ENCODE measurements at places on chromosomes 16 and 17.
A peak's percentile ranks its signal among the peaks of the same experiment; 100 is the strongest.

- DNase-seq = no peak
These were observed 1.6 kb downstream of the KCNG4 start for GRCh38 chr16:84237994-84238750.

DNA sequence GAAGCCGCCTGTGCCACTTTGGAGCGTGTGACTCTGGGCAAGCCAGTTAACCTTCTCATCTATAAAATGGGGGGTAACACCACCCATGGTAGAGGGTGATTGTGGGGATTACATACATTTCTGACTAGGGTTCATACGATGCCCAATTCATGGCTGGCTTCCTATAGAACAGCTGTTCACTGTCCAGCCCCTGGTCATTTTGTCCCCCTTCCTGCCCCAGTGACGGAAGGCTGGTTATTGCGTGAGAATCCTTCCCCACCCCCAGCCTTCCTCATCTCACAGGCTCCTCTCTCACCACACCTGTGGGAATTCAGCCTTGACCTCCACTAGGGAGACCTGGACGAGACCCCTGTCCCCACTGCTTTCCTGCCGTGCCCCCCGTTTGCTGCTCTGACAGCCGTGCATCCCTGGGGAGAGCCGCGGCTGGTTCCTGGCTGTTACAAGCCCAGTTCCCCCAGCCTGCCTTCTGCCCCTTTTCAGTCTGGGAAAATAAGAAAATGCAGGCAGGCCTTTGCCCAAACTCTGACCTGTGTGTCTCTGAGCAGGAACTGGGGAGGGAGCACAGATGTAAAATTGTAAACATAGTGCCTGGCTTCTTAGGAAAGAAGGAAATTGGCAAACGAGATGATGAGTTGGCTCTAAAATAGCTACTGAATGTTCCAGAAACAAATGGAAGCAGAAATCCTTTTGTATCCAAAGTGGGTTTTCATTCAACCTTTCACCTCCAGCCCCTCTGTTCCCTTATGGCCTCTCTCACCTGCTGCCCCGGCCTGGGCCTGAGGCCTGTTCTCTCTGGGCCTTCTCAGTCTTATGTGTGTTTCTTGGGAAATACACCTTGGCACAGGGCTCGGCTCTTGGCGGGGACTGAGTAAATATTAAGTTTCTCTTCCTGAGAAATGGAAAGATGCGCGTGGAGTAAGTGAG lies 67.3 kb downstream of the OR1D5 start:
- DNase-seq = no peak

- DNase-seq = no peak
These were observed 9.4 kb downstream of the KIAA0513 start for GRCh38 chr16:85037050-85037410.

- DNase-seq = no peak
These were observed 30.5 kb downstream of the GPT2 start for GRCh38 chr16:46914556-46915201.

GRCh38 chr16:17278988-17279387 lies 191.8 kb downstream of the XYLT1 start:
- DNase-seq = no peak

GRCh38 chr16:67425580-67425979 lies 5.3 kb upstream of the HSD11B2 start:
- no peak for DNase-seq

DNA sequence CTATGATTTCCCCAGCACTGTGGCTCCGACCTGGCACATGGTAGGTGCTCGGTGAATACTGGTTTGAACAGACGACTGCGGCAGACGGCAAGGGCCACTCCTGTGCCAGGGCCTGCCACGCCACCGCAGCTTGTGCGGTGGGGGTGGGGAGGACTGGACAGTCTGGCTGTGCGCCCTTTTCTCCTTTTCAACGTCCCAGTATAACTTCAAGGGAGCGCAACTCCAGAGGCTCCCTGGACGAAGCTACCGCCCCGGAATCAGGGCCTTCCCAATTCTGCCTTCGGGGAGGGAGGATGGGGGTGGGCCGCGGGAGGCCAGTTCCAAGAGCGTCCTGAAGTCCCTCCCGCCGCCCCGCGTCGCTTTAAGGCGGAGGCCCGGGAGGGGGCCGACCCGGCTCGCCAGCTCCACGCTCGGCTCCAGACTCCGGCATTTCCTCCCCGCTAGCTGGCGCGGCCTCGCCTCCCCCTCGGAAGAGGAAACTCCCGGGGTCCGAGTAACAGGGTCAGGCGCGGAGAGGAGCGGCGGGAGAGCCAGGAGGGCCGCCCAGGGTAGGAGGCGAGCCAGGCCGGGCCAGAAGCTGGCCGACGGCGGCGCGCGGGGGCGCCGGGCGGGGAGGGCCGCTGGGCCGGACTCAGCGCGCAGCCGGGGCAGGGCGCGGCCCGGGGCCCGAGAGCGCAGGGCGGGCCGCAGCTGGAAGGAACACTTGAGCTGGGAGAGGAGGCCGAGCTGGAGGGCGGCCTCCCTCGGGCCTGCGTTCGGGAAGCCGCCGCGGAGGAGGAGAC lies at the start of gene ITPRIPL2:
Gene ITPRIPL2 (plus strand): TSS at position 388 of the 782 bp plus-strand sequence. CDS start 498 bp downstream, outside the sequence.
- peak; percentile 89 for DNase-seq

- DNase-seq = no peak
These were observed 9.0 kb downstream of the SLC5A2 start for GRCh38 chr16:31491778-31492418.

DNA sequence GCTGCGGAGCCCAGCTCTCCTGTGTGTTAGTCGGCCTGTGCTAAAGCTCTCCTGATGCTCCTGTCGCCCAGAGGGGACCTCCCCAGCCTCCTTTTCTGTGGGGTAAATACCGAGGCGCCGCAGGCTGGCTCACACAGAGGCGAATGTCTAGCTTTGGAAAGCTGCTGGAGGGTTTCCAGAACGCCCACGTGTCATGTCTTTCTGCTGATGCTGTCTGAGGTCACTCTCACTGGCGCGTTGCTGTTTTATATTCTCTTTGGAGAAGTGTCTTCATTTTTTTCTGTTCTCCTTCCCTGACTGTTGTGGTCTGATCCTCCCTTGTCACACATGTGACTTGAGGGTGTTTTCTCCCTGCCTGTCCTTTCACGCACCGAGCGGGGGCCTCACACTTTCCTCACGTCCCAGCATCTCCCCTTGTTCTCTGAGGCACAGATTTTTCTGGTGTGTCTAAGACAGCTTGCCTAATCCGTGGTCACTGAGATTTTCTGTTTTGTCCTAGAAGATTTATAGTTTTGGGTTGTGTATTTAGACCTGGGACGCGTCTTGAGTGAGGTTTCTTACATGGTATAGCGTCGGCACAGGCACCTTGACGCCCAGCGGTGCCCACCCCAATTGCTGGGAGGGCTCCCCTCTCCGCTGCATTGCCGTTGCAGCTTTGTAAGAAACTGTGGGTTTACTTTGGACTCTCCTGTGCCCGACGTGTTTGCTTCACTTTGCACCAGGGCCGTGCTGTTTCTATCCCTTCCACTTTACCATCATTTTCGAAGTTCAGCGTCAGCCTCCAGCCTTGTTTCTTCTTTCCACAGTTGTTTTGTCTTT lies 92.1 kb upstream of the ZNF750 start:
- peak; percentile 68 for DNase-seq

DNA sequence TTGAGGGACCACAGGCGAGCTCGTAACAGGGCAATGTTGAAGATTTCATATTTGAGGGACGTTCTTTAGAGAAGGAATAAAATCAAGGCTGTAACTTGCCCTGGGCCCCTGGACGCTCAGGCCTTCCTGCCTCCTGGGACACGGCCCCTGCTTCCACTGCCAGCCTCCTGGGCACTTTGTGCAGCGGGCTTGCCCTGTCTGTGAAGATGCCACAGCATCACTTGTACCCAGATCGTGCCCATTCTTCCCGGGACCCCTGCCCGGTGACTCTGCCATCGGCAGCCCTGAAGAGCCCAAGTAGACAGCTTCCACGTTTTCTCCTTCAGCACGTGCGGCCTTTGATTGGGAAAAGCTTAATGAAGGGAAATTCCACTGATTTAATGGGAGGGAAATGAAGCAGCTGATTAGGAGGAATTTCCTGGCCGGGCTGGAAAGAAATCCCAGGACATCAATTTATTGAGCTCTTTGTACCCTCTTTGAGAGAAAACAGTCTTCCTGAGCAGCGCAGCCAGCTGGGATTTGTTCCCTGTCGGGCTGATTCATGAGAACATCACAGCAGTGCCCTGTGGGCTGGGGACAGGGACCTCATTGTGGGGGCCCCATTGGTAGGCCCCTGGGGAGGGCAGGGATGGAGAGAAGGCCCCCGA lies 71.5 kb downstream of the CRISPLD2 start:
- DNase-seq = no peak

DNA sequence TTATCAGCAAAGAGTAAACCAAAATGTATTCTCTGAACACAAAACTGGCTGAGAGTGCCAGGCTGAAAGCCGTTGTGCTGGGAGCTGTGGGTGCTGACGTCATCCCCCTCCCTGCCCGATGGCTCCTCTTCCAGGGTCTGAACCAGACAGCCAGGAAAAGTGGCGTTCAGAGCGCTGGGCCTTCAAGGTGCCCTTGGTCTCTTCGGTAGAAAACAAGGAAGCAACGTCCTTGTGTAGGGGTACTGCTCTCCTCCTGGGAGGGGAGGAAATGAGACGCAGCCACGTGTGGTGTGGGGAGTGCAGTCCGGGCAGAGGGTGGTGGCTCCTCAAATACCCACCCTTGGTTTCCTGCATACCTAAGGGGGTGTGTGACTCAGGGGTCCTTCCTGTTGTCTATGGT lies 394.7 kb downstream of the SEC14L1 start:
- peak; percentile 16 for DNase-seq

DNA sequence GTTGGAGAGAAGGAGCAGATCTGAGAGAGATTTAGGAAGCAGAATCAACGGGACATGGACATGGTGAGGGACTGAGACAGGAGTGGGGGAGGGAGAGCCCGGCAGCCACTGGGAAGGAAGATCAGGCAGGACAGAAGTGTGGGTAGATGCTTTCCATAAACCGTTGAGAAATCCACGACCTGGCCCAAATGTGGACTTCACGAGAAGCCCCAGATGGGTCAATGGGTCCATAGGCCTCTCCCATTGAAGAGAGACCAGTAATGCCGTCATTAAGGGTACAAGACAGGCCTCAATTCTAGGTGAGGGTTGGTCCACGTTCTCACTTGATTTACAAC lies 530 bp upstream of the CCL22 start:
- DNase-seq = no peak

DNA sequence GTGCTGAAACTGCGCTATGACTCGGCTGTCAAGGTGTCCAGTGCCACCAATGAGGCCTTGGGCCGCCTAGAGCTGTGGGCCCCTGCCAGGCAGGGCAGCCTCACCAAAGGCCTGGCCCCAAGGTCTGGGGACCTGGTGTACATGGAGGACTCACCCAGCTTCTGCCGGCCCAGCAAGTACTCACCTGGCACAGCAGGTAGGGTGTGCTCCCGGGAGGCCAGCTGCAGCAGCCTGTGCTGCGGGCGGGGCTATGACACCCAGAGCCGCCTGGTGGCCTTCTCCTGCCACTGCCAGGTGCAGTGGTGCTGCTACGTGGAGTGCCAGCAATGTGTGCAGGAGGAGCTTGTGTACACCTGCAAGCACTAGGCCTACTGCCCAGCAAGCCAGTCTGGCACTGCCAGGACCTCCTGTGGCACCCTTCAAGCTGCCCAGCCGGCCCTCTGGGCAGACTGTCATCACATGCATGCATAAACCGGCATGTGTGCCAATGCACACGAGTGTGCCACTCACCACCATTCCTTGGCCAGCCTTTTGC lies 25.0 kb downstream of the WNT9B start:
- DNase-seq = no peak

- no peak for DNase-seq
These were observed 13.2 kb upstream of the RPTOR start for GRCh38 chr17:80531400-80531799.

DNA sequence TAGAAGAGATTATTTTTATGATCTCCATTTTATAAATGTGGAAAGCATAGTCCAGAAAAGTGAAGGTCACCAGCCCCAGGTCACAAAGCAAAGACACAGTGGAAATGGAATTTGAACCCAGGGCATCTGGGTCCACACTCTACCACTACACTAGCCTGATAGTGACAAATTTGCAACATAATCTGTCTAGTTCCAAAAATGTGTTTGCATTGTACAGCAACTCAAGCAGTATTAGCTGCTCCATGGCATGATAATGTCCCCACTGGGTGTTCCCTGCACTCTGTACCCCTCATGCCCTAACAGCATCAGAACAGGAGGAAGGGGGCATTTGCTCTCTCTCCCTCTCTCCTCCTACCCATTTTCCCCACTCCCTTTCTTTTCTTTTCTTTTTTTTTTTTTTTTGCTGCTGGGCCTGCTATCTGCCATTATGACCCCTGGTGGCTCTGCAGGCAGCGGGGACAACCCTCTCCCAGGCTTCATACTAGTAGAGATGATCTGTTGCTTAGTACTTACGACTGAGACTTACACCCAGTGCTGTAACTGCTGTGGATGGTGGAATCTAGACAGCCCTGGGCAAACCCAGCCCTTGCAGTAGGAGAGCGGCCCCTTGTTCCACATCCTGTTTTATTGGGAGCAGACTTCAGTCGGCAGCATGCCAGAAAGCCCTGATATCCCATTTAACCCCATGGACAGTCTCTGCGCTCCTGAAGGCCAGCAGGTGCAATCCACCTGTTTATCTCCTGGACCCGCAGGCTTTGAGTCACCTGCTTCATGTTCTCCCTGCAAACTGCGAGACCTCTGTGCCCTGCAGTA lies 306.3 kb downstream of the SOX9 start:
- DNase-seq = no peak

- DNase-seq = no peak
These were observed 11.5 kb downstream of the NHERF1 start for GRCh38 chr17:74759941-74760340.

DNA sequence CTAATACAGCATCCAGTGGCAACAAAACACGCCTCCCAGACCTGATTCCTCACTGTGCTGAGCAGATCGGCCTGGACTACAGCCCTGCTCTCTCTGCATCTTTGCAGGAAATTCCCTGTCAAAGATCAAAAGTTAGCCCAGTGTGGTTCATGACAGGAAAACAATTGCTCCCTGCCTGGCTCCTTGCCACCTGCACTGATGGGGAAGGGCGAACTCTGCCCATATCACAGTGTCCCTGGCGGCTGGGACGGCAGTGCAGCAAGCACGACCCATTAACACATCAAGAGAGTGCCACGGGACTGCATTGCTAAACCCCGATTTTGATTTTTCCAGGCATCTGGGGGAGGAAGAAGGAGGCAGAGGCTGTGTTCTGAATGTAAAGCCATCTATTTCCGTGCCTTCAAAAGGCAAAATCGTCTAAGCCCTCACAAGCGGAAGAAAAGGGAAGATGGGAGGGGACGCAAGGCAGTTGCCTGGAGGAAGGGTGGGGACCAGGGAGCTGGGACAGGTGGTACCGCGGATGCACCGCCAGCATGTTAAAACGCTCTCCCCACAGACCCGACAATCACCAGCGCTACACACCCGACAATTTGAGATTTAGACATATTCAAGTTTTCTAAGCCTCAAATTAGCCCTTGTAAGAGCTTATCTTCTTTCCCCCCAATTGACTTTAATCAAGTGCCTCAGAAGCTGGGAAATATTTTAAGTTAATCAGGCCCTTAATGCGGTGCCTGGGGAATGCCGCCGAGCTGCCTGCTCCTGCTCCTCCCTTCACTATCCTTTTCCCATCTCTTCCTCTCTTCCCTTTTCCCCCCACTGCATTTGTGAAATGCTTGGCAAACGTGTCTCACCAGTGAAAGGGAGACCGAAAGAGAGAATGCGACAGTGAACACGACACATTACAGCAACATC lies 238.8 kb upstream of the CDH5 start:
- no peak for DNase-seq

All from suppressor macrophage (primary cell).